IMR-90 (cell line): ENCODE measurements at places on chromosomes 4 and X.
A peak's percentile ranks its signal among the peaks of the same experiment; 100 is the strongest.

- DNase-seq, result no peak
Measured at GRCh38 chr4:97762115-97762512, 381.2 kb downstream of the STPG2 start.

DNA sequence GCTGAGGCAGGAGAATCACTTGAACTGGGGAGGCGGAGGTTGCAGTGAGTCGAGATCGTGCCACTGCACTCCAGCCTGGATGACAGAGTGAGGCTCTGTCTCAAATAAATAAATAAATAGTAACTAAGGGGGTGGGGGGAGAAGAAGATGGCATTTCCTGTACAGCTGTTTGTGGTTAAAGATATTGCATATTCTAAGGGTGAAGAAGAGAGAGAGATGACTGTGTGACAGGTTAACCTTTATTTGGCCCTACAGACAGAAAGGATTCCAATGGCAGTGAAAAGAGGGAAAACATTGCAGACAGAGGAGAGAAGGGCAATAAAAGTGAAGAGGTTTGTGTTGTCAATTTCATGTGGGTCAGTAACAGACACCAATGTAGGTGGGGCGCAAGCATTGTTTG lies 9.4 kb downstream of the TASL start:
- peak; percentile 60 for DNase-seq

DNA sequence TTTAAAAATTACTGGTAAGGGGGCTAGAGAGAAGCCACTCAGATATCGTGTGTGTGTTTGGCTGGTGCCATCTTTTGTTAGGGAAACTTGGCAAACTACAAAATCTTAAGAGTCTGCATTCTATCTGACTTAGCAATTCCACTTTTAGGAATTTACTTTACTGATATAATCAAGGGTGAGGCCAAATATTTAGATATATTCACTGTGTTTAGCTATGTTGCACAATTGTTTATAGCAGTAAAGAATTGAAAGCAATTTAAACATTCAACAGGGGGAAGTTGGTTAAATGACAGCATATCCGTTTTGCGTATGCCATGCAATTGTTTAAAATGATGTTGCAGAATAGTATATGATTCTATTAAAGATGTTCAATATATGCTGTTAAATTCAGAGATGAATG lies 6.4 kb upstream of the HERC3 start:
- DNase-seq, result peak; percentile 39

GRCh38 chrX:74535408-74536151 lies 78.8 kb downstream of the RLIM start:
- DNase-seq, result peak; percentile 71

GRCh38 chr4:184462724-184463123 lies 11.6 kb downstream of the IRF2 start:
- no peak for DNase-seq

- no peak for DNase-seq
Measured at GRCh38 chr4:183445097-183445428, 627 bp downstream of the CDKN2AIP start.

- no peak for DNase-seq
Measured at GRCh38 chrX:149871940-149872339, 9.0 kb upstream of the MAGEA8 start.
